ENCODE measurements at places on chromosomes 16 and 17.

GRCh38 chr17:56593086-56593645 lies 333 bp upstream of the NOG start:
- DNase-seq: peak; percentile 31

GRCh38 chr16:49548325-49548970 lies 174.8 kb downstream of the C16orf78 start:
- DNase-seq: no peak

GRCh38 chr17:49836111-49837030 lies 11.5 kb downstream of the TAC4 start:
- DNase-seq: no peak

- DNase-seq: no peak
Observed at GRCh38 chr17:48630925-48631692, 5.0 kb upstream of the HOXB9 start.

GRCh38 chr17:8237886-8238285 lies 10.0 kb downstream of the CTC1 start:
- no peak for DNase-seq

DNA sequence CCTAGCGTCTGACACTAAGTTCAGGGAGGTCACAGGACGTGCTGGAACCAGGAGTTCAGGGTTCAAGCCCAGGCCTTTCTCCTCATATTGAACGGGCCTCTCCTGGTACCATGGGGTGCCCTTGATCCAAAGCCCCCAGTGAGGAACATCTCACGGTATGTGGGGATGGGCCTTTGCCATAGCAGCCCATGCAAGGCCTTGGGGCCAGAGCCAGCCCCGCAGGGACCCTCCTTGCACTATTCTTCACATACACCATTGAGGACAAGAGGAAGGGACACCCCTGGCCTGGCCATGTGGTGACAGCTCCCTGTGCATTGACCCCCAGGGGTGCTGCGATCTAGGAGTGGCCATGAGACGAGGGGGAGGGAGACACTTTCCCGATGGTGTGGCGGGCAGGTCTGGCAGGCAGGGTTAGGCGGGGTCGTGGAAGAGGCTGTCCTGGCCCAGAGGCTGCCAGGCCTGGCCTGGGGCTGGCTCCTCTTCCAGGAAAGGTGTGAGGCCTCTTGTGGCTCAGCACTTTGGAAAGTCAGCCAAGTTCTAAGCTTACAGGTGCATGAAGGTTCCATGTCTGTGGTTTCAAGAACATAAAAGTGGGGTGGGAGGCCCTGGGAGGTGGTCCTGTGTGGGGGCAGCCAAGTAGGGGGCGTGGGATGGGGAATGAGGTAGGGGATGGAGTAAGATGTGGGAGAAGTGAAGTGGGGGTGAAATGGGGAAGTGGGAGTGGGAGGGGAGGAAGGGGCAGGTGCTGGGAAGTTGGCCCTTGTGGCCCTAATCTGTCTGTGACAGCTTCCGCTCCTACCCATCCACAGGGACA lies 88.7 kb upstream of the CBX4 start:
- no peak for DNase-seq

GRCh38 chr16:57167953-57168352 lies 17.9 kb downstream of the PSME3IP1 start:
- no peak for DNase-seq

- no peak for DNase-seq
Observed at GRCh38 chr17:56966338-56966737, 5.5 kb upstream of the COIL start.

DNA sequence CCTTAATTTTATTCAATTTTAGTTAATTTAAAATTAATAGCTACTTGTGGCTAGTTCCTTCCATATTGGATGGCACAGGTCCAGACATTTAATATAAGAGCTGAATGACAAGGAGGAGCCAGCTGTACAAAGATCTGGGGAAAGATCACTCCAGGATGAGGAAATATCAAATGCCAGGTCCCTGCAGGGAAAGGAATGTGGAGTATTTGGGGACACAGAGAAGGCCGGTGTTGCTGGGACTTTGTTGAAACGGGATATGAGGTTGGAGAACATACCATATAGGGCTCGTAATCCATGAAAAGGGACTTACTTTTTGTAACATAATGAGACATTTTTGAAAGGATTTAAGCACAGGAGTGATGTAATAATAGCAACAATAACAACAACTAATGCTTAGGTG lies 426.8 kb downstream of the HS3ST4 start:
- no peak for DNase-seq

DNA sequence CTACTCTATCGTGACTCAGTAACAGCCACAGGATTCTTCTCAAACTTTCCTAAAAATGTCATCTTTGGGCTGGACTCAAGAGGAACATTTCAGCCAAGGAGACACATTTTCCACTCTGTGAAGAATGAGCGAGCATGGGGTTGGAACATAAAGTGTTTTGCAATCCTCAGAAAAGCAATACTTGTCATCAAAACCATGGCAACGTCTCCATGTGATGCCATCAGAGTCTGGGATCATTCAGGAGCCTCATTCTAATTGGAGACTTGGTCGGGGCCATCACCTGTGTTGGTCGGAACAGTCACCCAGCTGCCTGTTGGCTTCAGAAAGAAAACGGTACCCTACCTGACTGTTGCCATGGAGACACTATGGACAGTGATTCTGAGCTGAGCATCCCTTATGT lies 25.5 kb downstream of the MYOCD start:
- DNase-seq: no peak

DNA sequence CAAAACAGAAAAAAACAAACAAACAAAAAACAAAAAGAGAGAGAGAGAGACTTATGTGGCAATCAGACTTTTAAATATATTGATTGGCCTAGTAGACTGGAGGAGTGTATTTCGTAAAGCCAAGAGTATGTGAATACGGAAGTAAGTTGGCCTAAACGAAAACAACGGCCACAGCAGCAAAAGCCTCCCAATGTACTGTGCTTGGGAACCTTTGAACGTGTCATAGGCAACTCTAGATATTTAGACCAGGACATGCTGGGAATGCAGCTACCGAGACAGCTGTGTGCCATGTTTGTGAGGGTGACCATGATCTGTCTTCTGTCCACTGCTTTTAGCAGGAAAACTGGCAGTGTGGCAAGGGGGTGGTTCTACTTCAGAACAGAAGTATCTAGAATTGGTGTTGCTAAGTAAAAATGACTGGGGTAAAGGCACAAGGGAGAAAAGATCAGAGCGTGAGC lies 7.4 kb downstream of the MAF start:
- no peak for DNase-seq

DNA sequence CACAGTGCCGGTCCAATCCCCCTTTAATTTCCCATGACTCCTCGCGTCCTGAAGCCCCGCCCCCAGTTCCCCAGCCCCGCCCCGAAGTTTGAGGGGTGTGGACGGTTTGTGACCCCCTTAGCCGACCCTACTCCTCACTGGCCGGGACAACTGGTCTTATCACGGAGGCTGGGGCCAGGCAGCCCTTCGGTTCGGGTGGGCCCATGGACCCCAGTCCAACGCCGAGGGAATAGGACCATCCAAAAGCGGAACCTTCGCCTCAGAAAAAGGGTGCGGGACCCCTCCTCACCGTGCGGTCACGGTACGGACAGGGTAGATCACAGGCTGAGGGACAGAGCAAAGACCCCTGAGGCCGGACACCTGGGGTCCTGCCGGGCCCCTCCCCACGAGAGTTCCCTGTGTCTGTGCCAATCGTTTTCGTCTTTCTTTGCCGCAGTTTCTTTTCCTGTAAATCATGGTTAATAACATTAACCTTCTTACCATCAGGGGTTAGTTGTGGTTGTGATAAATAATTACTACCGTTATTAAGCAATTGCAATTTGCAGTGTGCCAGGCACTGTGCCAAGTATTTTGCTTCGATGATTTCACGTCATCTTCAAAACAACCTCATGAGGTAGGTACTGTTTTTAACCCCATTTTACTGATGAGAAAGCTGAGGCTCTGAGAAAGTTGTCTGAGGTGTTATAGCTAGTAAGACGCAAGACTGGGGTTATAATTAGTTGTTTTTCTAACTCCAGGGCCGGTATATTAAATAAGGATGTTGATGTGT lies 543 bp downstream of the TMUB2 start:
- DNase-seq: no peak

DNA sequence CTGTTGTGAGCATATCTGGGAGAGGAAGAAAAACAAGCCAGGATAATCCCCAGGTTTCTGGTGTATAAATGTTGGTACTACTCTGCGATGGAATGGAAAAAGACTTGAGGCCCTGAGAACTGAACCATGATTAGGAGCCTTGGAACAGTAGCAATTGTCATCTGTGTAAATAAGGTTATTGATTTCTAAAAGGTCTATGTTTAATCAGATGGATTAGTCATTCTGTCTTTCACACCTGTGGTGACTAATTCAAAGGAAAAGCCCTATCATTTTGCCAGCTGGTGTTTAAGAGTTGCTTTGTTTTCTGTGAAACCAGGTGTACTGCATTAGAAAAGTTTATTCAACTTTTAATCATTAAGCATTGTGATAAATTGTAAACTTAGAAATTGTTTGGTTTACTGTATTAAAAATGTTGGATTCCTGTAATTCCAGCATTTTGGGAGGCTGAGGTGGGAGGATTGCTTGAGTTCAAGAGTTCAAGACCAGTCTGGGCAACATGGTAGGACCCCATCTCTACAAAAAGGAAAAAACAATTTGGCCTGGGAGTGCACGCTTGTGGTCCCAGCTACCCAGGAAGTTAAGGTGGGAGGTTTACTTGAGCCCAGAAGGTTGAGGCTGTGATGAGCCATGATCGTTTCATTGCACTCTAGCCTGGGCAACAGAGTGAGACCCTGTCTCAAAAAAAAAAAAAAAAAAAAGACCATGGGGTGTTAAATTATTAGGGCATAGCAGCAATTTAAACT lies 29.0 kb upstream of the KPNB1 start:
- no peak for DNase-seq

- no peak for DNase-seq
Observed at GRCh38 chr16:9139965-9140364, 48.5 kb downstream of the HAPSTR1 start.

DNA sequence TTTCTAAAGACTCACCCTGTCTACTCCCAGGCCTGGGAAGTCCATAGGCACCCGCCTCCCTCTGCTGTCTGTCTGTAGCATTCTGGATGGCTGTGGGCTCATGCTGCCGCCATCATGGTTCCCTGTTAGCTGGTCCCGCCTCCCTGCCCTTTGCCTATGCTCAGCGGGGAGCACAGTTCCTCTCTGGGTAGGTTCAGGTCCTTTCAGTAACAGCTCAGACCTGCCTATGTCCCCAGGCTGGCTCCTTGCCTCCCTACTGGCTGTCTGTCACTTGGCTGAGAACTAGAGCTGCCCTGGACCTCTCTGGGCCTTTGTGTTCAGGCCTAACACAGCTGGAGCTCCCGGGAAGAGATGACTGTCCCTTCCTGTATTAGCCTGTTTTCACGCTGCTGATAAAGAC lies 317.9 kb downstream of the SNX29 start:
- DNase-seq: no peak

DNA sequence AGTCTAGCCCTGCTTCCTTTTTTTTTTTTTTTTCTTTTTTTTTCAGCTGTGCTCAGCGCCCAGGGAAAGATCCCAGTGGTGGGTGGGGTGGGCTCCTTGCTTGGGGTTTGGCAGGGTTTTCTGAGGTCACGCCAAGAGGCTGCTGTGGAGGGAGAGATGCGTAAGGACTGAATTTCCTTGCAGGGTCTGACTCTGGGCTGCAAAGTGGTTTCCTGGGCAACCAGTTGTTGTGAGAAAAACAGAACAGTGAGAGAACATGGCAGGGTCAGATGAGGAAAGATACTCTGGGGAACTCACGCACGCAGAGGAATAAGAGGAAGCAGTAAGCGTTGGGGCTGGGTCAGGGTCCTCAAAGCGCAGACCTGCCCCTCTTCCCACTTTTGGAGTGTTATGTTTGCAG lies 119.5 kb downstream of the IRF8 start:
- DNase-seq: no peak

GRCh38 chr16:63311313-63311712 lies 1275.1 kb upstream of the CDH8 start:
- no peak for DNase-seq

DNA sequence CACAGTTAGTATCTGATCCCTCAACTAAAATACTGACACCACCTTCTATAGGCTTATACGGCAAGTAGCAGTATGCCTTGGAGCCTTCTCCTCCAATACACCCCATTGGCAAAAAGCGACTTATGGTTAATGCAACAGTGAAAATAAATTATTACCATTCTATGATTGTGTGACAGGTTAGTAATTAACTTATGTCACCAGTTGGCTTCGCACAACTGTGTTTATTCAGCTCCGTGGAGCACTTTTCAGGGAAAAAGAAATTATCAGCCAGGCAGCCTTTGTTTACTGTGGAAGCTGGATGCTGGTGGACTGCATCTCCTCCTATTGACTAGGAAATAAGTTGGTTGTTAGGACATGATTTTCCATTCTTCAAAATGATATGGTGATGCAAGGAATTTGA lies 833.8 kb upstream of the RBFOX1 start:
- DNase-seq: no peak

GRCh38 chr17:49197346-49197998 lies 12.9 kb downstream of the GNGT2 start:
- no peak for DNase-seq

- DNase-seq: no peak
Observed at GRCh38 chr17:4165301-4166010, 22.5 kb downstream of the CYB5D2 start.

- DNase-seq: no peak
Observed at GRCh38 chr17:41415411-41415810, 9.0 kb downstream of the KRT37 start.

DNA sequence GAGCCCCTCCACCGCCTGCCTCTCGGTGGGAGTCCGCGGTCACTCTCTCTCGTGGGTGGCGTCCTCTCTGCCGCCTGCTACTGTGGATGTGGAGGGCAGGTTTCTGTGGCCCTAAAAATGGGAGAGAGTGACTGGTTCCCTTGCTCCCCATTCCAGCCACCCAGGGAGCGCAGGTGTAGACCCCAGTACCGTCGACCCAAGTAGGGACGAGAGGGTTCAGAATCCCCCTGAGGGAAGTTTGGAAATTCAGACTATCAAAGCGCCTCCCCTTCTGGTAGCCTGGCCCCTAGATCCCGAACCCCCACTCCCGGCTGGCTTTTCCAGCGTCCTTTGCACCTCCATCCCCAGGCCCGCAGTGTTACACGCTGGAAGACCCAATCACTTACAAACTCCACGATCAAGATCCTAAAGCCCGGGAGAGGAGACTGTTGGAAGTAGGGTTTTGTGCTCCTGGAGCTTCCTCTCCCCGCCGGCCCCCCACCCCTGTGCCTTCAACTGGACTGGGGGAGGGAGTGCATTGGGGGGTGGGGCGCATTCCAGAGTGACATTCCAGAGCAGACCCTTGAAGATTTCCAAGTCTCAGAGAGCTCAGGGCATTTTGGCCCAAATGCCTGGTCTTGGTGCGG lies 991 bp downstream of the GPRC5C start:
- DNase-seq: no peak

All from stimulated activated CD4-positive, alpha-beta T cell treated with anti-CD3 and anti-CD28 coated beads, Interleukin-12 subunit alpha, Interleukin-12 subunit beta, amount 100 ng/mL, for 24 hours (primary cell).